Stimulated activated naive CD4-positive, alpha-beta T cell treated with Interleukin-2 at 50 U/mL for 16 hours (primary cell): ENCODE measurements at places on chromosomes 5 and 9.

- DNase-seq: peak; percentile 29
Observed at GRCh38 chr5:173884402-173885053, 3.6 kb upstream of the CPEB4 start.

- no peak for DNase-seq
Observed at GRCh38 chr9:134838651-134839454, 41.8 kb upstream of the FCN2 start.

DNA sequence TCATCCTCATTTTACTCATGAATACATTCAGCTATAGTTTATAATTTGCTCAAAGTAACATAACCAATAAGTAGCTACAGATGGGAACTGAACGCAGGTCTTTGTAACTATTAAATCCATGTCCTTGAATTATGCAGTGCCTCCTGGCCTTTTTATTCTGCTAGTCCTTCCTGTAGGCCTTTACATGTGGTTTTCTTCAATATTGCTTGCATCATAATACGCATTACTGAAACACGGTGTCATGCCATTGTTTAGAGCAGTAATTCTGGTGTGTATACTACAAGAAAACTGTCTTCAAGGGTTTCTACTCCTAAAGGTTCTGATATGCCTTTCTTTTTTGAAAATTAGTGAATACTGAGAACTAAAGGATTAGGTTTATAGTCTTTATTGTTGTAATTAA lies 20.7 kb downstream of the CWC27 start:
- no peak for DNase-seq

DNA sequence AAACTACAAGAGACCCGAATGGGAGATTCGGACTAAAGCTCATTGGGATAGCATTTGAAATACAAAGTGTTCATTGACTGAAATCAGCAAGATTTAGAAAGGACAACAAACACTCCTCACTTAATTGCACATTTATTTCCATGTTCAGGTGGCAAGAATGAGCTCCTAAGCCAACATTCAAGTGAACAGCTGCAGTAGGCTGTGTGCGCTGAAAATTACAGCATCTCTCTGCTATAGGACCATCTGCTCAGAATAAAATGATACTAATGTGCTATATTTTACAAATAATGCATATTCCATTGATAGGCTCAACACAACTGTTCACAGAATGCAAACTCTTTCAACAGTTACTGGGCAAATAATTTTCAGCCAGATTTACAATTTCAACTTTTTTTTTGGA lies 61.8 kb downstream of the ELAVL2 start:
- no peak for DNase-seq

DNA sequence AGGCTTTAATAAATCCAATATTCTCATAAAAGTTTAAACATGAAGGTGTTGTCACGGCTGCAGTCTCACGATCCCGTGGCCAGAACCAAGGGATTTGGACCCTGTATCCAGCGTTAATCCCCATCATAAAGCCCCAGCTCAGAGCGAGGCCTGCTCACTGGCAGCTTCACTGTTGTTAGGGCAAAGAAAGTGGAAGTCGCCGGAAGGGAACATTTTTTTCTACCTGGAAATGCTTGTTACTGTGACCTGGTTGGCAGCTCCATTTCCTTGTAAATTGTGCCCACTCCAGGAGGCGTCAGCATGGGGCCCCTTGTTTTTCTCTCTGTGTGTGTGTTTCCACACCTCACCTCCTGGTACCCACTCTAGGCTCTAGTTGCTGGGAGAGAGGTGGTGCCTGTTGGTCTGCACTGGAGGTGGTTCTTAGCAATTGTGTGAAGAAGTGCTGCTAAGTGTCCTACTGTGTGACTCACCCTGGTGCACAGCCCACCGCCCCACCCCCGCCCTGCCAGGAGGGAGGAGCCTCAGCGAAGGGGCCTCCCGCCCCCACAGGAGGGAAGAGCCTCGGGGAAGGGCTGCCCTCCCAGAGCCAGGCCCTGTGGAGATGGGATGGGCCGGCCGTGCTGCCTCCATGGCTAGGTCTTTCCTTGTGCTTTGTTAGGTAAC lies 105.1 kb downstream of the EHMT1 start:
- DNase-seq: no peak

DNA sequence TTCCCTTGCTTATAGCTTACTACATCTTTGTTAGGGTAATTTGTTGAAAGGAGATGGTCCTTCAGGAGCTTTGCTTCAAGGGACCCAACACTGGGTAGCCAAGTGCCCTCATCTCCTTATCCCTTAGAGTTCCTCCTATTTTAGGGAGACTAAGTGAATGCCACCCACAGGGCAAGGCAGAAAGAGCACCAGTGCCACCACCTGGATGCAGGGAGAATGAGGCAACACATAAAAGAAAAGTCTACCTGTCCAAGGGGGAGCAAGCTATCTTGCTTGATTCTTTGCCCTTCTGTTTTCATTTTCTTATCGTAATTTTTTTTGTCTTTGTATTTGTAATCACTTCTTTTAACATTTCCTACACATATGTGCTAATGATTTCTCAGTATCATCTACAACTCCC lies 205.5 kb downstream of the NPR3 start:
- DNase-seq: no peak

- DNase-seq: no peak
Observed at GRCh38 chr9:77899679-77900354, 131.8 kb downstream of the GNAQ start.

DNA sequence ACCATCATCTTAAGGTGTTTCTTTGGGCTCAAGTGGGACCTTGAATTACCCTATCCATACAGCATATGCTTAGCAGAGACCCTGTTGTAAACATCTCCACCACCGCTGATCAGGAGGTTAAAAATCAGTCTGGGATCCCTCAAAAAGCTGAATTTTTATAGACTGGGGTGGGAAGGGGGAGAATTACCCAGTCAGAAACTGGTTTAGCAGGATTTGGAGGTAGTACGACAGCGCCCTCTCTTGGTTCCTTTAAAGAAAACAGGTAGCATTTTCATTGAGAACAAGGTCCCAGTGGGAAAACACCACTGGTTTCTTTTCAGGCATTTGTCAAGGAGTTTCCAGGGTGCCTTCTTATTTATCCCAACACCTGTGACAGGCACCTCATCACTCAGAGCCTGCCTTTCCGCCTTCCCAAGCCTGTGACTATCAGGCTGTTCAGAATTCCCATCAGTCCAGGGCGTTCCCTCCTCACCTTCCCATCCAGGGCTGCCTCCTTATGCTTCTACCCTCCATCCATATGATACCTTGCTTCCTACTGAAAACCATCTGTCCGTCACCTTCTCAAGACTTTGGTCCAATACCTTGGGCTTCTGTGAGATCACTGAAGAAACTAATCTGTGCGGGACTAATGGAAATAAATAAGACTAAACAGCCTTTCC lies 203.8 kb upstream of the RAI14 start:
- DNase-seq: no peak

DNA sequence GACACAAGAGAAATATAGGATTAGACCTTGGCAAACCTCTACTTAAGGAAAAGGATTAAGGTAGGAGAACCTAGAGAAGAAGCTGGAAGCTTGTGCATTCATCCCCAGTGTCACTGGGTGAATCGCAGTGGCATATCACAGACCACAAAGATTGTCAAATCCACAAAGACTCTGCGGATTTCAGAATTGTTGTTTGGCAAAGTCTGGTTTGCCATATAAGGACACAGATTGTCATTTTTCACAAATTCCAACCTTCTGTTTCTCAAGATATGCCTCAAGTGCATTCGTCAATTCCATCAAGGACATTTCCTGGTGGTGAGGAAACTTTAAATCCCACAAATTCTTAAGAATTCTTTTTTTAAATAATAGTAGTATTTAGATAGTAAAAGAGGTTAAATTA lies 395.1 kb upstream of the PAPPA start:
- no peak for DNase-seq

DNA sequence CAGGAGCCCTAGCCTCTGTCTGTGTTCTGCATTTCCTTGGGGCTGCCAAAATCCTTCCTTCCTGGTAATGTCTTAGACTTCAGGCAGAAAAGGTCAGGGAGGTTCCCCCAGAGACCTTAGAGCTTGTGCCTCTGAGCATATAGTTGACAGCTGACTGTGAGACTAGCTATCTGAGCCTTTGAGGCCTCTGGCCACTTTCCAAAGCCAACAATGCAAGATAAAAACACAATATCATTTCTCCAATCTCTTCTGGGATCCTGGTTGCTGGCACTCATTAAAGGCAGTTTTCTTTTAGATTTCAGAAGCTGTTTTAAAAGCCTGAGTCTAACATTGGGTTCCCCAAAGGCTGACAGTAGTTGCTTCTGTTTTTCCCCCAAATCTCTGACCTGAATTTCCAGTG lies 13.2 kb upstream of the GLRA1 start:
- DNase-seq: no peak

GRCh38 chr5:40308867-40309266 lies 370.8 kb upstream of the PTGER4 start:
- no peak for DNase-seq

DNA sequence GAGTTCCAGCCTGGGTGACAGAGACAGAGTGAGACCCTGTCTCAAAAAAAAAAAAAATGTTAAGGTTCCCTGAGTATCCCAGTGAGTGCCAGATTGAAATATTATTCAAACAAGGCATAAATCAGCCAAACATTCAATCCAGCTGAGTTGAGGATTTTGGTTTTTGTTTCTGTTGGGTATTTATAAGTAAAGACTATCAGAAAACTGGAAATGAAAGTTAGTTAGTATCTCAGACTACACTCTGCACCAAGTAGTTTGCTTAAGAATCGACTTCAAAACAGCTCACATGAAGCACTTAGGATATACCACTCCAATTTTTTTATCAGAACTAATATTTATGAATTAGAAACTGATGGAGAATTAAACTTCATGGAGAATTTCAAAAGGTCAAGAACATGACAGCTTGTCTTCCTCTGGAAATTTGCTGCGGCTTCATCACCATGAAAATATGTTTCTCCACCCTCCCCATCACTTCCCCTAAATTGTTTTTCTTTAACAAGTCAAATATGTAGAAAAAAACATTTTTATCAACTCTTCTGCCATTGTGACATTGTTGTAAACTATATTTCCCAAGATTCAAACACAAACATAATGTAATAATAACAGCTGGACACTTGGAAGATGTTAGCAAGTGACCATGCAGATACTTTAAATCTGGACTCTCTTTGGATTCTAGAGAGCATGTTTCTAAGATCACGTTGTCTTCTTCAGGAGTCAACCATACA lies 110.0 kb upstream of the PTGER4 start:
- no peak for DNase-seq

GRCh38 chr9:35667939-35668338 lies 2.9 kb upstream of the ARHGEF39 start:
- no peak for DNase-seq

DNA sequence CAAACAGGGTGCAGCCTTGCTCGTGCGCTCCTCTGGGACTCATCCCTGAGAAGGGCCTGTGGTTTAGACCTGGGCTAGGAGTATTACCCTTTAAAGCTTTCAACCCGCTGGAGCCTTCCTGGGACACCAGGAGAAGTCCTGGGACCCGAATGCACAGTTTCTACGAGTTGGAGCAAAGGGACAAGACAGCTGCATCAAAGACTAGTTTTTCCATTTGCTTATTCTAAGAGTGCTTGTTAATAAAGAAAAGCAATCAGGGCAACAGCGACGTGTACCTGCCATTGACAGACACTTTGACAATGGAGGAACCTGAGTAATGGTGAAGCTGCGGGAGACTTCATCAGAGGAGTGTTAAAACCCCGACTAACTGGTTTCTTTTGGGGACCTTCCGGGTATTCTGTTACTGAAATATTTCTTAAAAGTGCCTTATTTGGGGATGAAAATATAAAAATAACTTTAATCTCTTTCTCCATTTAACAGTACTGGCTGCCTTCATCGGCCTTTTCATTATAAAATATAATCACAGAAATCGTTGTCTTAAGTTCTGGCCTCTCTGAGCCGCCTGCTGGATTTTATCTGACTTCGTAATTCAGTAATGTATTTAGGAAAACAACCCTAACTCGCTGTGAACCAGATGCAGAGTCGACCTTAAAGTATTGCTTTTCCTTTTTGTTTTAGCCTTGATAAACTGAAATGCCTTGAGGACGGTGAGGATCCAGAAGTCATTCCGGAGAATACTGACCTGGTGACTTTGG lies 732 bp downstream of the SNAPC3 start:
- DNase-seq: no peak

- DNase-seq: no peak
Observed at GRCh38 chr5:169339869-169340268, 38.9 kb upstream of the SLIT3 start.

DNA sequence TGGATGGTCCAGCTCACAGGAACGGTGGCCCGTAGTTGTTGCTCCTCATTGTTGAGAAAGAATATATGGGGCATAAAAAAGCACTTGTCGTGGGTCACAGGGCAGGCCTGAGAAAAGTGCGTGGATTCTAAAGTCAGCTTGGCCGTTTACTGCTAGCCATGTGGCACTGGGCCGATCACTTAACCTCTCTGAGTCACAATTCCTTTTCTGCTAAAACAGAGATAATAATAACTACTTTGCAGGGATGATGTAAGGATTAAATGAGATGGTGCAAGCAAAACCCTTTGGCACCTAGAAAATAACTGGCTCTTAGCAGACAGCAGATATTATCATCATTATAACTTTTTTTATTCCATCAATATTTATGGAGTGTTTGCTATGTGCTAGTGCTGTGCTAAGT lies 579.7 kb downstream of the CCDC171 start:
- DNase-seq: no peak

- DNase-seq: no peak
Observed at GRCh38 chr5:6048746-6049145, 329.6 kb downstream of the MED10 start.

GRCh38 chr9:125829743-125830142 lies 82.6 kb downstream of the PBX3 start:
- peak; percentile 36 for DNase-seq

- no peak for DNase-seq
Observed at GRCh38 chr5:168238463-168238862, 53.0 kb upstream of the WWC1 start.

DNA sequence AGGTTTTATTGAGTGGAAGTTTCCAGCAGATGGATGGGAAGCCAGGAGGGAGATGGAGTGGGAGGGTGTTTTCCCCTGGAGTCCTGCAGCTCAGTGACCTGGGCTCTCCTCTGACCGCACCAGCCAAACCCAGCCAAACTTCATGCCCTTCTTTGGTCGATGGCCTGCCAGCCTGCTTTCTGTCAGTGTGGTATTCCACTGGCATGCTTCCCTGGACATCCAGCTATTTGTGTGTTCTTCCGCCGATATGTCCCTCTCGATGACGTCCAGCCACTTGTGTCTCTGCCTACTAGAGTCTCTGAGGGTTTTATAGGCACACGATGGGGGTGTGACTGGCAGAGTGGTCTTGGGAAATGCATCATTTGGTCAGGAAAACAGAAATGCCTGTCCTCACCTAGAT lies 33.8 kb downstream of the GPBP1 start:
- DNase-seq: no peak

DNA sequence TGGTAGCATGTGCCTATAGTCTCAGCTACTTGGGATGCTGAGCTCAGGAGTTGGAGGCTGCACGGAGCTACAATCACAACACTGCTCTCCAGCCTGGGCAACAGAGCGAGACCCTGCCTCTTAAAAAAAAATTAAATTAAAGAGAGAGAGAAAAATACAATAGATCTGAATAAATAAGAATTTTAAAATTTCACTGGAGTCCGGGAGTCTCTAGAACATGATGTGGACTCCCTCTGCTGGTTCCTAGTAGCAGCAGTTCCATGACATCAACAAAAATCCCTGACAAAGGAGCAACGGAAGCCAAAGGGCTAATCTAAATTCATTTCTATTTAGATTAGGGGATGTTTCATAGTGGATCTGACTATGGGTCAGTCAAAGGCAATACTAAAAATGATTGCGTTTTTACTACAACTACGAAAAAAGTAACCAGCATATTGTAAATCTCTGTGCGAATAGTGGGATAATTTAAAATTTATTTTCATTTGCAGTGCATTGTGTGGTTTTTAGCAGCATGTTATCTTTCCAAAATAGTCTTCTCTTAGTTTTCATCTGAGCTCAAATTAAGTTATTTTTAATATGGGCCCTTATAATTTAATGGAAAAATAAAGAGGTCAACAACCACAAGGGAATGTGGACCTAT lies 6.7 kb downstream of the INIP start:
- no peak for DNase-seq
